Cortex of kidney (tissue), 1 donor: ENCODE measurements at places on chromosomes 1 and 21.

- no peak for DNase-seq
Measured at GRCh38 chr1:34166625-34167361, 1.8 kb upstream of the CSMD2 start.

- DNase-seq: no peak
Measured at GRCh38 chr1:227777156-227777555, 38.3 kb upstream of the PRSS38 start.

- DNase-seq: no peak
Measured at GRCh38 chr1:38533772-38534472, 325.6 kb downstream of the RRAGC start.

GRCh38 chr1:157177733-157178394 is 39.7 kb upstream of the ETV3 start:
- no peak for DNase-seq

DNA sequence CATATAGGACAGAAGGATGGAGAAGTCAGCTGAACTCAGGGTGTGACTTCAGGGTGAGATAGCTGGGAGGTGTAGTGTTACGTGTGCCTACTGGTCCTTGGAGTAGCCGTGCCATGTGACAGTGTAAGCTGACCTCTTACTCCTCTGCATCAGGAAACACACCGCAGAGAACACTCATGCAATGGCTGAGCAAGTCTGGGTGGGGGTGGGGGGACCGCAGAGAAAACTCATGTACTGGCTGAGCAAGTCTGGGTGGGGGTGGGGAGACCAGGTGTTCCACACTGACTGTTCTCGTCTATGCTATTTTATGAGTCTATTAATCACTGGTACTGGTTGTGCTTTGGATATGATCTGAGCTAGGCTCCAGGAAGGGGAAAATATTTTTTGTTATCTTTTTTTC is 233.1 kb downstream of the PAPPA2 start:
- DNase-seq: no peak

DNA sequence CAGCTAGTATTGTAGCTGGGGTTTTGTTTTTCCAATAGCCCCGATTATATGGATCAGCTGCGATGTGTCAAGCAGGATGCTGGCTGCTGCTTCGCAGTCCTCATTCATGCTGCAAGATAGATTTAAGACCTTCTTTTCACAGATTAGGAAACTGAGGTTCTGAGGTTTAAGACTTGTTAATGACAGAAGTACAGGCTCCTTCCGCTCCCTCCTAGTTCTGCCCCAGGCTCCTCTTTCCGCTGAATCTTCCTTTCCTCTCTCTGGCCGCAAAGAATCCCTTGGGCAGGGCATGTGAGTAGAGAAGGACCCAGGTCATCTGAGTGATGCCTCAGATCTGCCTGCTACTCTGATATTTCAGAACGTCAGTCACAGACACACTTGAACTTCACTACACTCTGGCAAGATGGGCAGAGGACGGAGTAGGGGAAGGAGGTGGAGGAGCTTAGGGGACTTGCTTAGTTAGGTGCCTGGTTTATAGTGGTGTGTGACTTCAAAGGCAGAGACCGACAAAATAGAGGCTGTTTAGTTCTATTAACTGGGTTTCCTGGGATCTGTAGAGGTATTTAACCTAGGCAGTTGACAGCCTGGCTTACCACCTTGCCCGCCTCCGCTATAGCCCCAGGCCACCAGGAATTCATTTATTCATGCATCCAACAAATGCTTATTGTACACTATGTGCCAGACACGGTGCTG is 4.2 kb downstream of the IGSF21 start:
- DNase-seq: no peak

DNA sequence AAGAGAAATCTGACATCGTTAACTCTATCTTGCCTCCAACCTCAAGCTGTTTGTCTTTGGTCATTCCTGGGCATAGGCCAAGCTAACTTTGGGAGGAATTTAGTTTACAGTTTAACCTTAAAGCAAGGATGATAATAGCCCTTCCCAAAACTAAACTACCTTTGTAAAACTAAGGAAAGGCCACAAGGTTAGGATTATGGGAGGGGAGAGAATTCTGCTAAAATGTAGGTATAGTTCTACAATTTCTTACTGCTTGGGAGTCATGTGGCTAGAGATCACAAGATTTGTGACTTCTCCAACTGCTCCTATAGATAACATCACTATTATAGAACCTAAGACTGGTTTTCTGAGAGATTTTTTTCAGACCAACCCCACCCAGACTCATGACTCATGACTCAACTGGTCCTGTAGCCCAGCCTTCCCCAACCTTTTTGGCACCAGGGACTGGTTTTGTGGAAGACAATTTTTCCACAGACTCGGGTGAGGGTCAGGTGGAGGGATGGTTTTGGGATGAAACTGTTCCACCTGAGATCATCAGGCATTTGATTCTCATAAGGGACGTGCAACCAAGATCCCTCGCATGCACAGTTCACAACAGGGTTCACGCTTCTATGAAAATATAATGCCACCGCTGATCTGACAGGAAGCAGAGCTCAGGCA is 70.7 kb upstream of the MUTYH start:
- no peak for DNase-seq

GRCh38 chr1:183893561-183894289 is 88.8 kb downstream of the RGL1 start:
- DNase-seq: no peak

DNA sequence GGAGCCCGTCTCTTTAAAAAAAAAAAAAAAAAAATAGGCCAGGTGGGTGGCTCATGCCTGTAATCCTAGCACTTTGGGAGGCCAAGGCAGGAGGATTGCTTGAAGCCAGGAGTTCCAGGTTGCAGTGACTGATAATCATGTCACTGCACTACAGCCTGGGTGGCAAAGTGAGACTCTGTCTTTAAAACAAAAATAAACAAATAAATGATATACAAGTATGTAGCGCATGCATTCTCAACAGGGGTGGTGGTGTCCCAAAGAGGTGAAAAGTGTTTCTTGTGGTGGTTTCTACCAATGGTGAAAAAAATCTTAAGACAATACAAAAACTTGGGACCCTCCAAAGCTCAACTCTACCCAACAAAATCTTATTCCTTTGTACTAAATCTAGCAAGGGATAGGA is 17.9 kb downstream of the CNN3 start:
- DNase-seq: no peak

- DNase-seq: no peak
Measured at GRCh38 chr1:213444224-213444623, 393.2 kb downstream of the RPS6KC1 start.

DNA sequence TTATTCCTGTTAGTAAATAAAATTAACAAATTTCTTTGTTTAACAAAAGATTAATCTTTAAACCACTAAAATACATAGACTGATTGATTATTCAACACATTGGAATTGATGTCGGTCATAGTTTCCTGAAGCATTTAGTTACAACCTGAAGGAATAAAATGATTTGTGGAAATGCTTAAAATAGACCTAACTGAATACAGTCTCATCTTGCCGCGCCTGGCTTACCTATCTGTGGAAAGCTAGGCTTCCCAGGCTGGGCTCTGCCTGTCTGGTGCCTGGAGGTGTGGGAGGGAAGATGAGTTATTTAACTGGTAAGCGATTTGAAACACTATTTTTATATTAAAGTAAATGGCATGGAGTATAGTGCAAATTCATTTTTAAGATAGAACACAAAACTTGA is 10.2 kb downstream of the RHOU start:
- no peak for DNase-seq

- no peak for DNase-seq
Measured at GRCh38 chr1:199174336-199174735, 535.5 kb downstream of the PTPRC start.

GRCh38 chr1:118788463-118788862 is 199.7 kb downstream of the TBX15 start:
- DNase-seq: no peak

GRCh38 chr21:41778930-41779600 is 12.2 kb upstream of the RIPK4 start:
- no peak for DNase-seq

DNA sequence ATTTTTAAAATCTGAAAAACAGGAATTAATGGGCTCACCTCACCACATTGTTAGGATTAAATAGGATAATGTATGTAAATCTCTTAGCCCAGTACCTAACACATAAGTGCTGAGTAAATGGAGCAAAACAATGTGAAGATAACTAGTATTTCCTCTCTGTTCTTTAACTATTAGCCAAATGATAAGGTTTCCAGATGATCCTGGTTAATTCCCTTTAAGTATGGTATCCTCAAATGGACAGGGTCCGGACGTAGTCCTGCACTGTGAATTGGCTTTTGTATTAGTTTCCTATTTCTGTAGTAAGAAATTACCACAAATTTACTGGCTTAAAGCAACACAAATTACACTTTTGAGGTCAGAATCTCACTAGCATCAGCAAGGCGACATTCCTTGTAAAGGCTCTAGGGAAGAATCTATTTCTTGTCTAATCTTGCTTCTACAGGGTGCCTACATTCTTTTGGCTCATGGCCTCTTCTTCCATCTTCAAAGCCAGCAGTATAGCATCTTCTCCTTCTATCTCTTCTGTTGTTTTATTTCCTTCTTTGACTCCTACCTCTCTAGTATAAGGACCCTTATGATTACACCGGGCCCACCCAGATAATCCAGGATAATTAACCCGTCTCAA is 17.1 kb downstream of the SCAF4 start:
- DNase-seq: no peak

- no peak for DNase-seq
Measured at GRCh38 chr1:7233237-7233540, 447.9 kb downstream of the CAMTA1 start.

- no peak for DNase-seq
Measured at GRCh38 chr1:44246806-44247205, 33.5 kb downstream of the DMAP1 start.

DNA sequence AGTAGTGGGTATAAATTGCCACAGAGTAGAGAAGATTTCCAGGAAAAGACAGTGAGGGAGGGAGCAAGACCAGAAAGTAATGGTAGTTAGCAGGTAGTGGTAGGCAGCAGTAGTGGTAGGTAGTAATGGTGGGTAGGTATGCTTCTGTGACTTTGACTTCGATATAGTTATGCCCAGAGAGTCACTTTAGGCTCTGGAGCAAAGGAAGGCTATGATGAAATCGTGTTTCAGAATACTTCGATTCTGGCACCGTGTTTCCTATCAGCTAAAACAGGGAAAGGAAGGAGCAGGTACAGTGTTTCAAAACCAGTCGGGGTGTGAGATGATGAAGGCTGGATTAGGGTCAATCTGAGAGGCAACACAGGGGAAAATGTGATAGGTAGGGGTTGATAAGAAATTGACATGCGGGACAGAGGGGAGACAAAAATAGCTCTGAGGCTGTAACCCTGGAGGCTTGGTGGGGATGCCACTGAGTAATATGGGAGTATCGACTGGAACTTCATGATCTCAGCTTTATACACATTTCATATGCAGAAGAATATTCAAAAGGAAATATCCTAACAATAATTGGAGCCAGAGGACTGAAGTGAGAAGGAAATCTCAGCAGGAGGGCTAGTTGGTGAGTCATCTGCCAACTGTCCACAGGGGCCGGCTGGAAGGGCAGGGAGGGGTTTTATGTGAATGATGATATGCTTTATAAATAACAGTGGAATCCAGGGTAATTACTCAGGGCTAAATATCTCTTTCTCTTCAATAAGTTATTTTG is 25.2 kb upstream of the TRIM45 start:
- no peak for DNase-seq

DNA sequence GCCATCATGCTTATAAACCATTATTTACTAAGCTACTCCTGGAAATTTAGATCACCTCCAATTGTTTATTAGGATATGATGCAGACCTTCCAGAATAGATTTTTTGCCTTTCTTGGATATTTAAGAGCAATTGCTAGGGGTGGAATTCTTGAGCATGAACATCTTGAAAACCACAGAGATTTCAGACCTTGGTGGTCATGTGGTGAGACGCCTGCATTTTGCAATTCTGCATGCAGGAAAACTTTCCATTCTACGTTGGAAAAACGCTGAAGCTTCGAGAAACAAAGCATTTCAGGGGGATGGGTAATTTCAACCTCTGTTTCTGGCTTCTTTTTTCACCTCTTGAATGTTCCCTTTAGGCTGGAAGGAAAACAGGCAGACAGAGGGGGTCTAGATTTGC is 596.3 kb downstream of the KIF26B start:
- no peak for DNase-seq

DNA sequence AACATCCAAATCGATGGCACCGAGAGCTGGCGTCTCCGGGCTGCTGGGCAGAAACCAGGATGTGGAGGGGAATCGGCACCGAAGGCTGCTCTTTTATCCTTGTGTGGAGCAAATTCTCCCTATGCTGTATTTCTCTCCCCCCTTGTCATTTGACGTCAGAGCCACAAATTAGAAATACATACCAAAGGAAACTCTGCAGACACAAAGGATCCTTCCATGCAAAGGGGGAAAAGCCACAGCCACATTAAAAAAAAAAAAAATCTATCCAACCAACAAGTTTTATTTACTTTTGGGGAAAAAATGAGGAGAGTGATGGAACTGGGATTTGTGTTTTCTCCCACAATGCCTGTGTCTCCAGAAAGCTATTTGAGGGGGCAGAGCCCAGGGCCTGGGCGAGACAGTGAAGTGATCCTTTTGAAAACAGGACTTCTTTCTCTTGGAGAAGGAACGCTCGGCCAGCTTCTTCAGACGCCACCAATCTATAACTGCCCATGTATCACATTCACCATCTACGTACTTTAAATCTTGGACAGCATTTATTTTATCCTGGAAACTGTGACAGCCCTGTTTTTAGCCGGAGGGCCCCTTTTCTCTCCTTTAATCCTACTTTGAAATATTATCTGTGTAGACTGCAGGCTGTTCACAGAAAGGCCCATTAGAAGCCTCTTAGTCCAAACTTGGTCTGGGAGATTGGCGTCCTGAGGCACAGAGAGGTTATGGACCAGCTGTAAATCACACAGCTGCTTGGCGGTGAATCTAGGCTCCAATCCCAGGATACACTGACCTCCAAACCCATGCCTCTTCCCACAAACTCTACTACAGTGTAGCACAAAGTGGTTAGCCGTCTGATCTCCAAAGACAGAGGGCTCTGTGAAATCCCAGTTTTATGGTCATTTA is 4.5 kb downstream of the KANK4 start:
- no peak for DNase-seq

- no peak for DNase-seq
Measured at GRCh38 chr1:41611068-41611931, 126.8 kb upstream of the EDN2 start.

GRCh38 chr21:28738882-28739281 is 253.8 kb downstream of the LTN1 start:
- DNase-seq: no peak

DNA sequence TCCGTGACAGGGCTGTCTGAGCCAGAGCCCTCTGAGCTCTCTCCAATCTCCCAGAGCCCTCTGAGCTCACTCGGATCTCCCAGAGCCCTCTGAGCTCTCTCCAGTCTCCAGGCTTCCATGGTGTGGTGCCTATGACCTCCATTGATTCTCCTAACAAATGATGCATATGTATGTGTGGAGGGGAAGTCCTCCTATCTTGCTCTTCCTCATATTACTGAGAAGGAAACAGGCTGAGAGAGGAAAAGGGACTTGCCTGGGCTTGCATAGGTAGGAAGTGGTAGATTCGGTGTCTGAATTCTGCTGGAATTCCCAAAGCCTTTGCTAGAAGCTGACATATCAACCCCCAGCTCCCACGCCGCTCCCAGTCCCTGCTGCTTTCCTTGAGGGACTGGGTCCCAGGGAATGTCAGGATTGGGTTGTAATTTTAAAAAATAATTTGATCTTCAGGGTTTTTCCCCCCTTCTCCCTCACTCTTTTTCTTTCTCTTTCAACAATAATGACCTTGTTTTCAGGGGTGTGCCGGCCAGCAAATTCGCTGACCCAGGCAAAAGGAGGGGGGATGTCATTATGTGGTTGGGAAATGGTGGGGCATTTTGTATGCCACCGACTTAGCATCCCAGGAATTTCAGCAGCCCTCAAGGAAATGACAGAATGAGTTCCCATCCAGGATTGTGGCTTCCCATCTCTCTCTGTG is 42.3 kb upstream of the RUNX3 start:
- no peak for DNase-seq

- no peak for DNase-seq
Measured at GRCh38 chr1:230270559-230271281, 155.4 kb downstream of the PGBD5 start.
